Stimulated activated CD4-positive, alpha-beta T cell treated with anti-CD3 and anti-CD28 coated beads, Interleukin-12 subunit alpha, Interleukin-12 subunit beta, amount 100 ng/mL, for 24 hours (primary cell): ENCODE measurements at places on chromosomes 16 and 17.

- DNase-seq = no peak
These were observed 182.9 kb downstream of the SHISA9 start for GRCh38 chr16:13084331-13084730.

- DNase-seq = no peak
These were observed 71.6 kb upstream of the PSMD7 start for GRCh38 chr16:74224828-74225612.

DNA sequence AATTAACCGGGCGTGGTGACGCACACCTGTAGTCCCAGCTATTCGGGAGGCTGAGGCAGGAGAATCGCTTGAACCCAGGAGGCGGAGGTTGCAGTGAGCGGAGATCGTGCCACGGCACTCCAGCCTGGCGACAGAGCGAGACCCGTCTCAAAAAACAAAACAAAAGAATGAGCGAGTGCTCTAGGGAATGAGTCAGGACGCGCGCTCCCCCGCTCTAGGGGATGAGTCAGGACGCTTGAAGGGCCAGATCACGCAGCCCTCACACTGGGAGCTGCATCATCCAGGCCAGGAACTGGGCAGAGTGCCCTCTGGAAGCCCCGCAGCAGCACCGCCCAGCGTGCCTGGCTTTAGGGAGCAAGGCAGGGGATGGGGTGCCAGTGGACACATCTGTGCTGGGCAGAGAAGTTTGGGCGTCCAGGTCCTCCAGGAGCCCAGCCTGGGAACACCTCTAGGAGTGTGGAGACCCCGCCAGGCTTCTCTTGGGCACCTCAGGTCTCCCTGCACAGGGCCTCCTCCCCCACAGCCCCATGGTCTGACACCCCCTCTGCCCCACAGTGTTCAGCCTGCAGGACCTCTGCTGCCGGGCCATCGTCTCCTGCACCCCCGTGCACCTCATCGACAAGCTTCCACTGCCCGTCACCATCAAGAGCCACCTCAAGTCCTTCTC is 3.9 kb upstream of the WFIKKN1 start:
- DNase-seq = no peak

GRCh38 chr16:50167556-50167955 is 14.4 kb downstream of the TENT4B start:
- no peak for DNase-seq

DNA sequence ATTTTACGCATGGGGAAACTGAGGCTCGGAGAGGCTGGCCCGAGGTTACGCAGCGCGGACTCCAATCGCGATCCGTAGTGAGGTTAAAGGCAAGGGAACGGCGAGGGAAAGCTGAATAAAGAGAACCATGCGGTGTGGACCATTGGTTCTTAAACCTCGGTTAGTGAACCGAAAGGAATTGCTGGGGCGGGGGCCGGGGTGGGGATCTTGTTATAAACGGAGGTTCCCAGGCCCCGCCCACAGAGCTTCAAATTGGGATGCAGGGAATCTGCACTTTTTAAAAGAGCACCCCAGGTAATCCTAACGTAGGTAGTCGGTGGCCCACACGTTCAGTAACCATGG is 524 bp downstream of the IQCK start:
- no peak for DNase-seq

- DNase-seq = no peak
These were observed 25.7 kb downstream of the MRM1 start for GRCh38 chr17:36627101-36627500.

DNA sequence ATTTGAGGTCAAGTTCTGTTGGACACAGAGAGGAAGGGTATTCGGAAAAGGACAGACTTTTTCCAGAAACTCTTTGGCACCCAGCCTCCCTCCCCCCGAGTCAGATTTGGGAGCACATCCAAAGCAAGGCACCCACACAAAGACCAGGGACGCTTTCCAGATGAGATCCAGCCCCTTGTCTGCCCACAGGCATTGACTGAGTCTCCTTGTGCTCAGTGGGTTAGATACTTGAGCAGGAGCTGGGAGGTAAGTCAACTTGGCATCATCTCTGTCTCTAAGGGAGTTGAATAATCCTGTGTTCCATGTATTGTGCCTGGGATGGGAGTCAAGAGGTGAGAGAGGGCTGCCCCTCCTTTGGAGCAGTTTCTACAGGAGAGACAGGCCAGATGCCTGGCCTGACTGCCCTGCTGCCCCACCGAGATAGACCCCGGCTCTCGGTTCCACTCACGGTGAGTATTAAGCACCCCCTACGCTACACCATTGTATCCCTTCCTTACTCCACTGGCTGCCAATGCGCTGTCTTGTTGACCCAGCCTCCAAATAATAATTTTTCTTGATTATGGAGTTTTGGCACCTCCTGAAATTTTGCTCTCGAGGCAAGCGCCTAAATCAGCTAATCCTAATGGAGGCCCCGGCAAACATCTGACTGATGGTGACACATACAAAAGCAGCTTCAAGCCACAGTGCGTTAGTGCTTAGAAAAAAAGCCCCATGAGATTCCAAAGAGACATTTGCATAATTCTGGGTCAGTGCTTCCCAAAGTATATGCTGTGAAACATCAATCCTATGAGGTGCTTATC is 29.6 kb upstream of the MAP3K14 start:
- DNase-seq = no peak

DNA sequence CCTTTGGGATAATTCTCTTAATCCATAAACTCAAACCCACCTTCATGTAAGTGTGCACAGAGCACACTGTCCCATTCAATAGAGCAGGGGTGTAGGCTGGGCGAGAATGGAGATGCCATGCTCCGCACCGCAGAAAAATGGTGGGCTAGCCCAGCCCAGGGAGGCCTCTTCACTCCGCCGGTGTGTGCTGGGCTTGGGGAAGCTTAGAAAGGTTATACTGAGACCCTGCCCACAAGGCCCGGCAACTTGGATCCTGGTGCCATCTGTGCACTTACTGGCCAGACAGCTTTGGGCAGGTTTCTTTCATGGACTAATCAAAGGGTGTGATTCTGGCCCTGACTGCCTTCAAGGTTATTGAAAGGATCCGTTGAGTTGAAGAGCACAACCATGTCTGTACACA is 3.7 kb upstream of the STAT5A start:
- no peak for DNase-seq

GRCh38 chr16:64617836-64618476 is 503.9 kb downstream of the CDH11 start:
- DNase-seq = no peak

DNA sequence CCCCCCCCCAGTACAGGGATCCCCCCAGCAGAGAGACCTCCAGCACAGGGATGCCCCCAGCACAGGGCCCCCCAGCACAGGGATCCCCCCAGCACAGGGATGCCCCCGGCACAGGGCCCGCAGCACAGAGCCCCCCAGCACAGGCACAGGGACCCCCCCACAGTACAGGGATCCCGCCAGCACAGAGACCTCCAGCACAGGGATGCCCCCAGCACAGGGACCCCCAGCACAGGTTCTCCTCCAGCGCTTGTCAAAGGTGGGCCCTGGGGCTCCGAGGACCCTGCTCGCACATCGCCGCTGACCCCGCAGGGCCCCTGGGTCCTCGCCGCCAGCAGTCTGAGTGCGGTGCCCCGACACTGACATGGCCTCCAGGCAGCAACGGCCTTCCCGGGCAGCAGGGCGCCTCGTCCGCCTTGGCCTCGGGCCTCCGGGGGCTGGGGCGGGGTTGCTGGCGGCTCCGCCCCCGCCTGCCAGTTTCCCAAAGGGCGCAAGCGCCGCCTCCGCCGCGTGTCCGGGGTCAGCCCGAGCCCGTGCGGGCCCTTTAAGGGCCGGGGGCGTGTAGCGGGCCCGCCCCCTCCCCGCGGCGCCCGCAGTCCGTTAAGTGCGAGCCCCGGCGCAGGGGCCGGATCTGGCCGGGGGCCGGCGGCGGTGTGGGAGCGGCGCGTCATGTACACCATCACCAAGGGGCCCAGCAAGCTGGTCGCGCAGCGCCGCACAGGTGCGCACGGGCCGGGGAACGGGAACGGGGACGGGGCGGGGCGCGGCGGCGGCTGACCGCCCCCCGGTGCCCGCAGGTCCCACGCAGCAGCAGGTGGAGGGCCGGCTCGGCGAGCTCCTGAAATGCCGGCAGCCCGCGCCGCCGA is at the start of gene MCRIP2:
MCRIP2 (plus strand) TSS at position 503 of the 863 bp plus-strand sequence; CDS start at position 667, 164 bp downstream.
- peak; percentile 79 for DNase-seq

GRCh38 chr17:61627125-61627524 is 36.1 kb upstream of the NACA2 start:
- DNase-seq = no peak

DNA sequence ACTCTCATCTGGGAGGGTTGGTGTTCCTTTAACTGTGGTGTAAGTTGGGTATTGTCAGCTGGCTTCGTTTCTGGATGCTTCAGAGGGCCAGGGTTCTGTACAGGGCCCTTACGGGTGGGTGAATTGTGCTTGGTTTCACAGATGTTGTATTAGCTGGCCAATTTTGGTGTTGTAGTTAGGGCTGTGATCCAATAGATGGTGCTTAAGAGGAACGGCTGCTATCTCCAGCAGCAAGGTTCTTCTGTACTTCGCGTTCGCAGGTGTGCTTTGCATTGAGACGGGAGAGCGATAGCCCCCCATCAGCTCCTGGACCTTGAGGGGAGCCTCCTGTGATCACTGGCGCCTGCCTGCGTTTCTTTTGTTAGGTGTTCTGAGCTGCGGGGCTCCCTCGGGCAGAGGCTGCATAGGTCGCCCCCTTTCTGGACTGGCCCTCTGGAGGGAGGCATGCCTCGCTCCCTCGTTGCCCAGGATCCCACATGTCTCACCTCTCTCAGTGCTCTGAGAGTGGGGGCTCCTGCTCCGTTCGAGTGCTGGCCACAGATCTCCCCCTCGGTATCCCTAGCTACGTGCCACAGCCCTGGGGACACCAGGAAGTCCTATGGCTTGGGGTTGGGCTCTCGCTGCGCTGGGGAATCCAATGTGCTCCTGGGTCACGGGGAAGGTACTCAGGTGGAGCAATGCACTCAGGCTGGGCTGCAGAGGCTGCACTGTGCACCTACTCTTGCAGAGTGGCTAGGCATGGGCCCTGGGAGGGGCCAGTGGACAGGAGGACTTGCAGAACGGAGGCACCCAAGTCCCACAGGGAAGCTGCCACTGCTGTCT is 837 bp upstream of the PRDM7 start:
- DNase-seq = peak; percentile 2

- no peak for DNase-seq
These were observed 10.3 kb downstream of the MMP2 start for GRCh38 chr16:55489119-55489955.

- DNase-seq = no peak
These were observed 239.4 kb downstream of the MRTFB start for GRCh38 chr16:14310519-14310991.

GRCh38 chr16:3807425-3808123 is 72.9 kb downstream of the CREBBP start:
- no peak for DNase-seq

DNA sequence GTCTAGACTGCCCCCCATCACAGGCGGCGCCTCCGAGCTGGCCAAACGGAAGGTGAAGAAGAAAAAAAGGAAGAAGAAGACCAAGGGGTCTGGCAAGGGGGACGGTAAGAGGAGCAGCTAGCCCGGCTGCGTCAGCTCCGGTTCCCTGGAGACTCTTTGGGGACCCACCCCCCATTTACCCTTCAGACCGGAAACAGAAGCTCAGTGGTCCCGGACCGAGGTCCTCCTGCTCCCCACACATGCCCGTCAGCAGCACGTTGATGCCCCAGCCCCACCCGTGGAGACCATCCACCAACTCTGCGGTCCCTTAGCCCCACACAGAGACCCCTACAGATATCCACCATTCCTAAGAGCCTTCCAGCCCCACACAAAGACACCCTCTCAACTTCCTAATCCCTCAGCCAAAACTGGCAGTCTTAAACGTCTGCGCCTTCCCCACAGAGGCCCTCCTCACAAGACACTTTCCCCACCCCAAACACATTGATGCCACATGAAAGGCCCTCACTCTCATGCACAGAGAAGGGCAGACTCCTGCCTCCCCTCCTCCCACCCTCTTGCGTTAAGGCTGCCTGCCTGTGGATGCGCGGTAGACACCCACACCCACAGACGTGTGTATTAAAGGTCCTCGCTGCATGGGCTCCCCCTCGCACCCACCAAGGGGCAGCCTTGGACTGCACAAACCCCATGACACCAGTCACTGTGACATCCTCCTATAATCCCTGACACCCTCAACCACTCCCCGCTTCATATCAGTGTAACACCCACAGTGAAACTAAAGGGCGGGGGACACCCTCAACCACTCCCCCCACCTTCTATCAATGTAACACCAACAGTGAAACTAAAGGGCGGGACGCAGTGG is 58.2 kb upstream of the RPH3AL start:
- DNase-seq = no peak

DNA sequence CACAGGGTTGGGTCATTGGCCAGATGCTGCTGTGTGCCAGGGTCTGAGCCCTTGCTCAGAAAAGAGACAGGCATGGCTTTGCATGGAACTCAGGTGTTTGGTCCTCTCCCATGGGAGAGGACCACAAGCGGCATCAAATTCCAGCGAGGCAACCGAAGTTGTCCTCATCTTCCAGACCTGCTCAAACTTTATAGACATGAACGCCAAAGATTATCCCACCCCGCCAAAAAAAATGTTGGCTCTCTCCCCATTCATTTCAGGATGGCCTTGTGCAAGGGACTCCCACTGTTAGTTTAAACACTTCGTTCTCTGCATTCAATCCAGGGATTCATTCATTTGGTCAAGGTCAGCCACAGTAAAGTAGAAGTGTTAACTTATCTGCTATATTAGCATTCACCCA is 360.8 kb upstream of the ZFHX3 start:
- DNase-seq = no peak

DNA sequence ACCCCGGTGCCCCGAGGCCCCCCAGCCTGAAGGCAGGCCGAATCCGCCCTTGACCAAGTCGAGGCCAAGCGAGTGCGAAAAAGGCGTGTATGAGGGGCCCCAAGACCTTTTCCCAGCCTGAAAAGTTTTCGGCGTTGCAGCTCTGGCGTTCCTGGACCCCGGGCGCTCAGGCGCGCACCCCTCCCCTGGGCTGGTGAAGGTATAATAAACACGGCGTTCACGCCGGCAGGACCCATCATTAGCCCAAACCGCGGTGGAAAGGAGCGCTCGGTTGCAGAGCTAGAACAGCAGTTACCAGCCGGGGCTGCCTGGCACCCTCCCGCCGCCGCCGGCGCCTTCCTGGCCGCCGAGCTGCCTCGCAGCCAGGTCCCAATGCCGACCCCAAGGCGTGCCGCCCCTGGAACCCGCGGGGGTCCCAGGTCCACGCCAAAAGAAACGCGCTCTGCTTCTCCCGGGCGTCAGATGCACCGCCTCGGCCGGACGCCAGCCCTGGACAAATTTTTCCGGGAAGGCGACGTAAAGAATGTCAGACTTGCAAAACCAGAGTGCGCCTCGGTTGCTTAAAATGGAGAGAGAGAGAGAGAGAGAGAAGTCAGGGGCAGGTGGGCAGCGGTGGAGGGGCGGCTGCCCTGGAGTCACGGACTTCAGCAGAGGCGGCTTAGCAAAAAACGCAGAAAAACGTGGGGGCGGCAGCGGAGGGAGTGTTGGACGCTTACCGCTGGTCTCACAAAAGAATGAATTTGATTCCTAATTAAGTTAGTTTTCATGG is 11.5 kb upstream of the FOXF1 start:
- no peak for DNase-seq

DNA sequence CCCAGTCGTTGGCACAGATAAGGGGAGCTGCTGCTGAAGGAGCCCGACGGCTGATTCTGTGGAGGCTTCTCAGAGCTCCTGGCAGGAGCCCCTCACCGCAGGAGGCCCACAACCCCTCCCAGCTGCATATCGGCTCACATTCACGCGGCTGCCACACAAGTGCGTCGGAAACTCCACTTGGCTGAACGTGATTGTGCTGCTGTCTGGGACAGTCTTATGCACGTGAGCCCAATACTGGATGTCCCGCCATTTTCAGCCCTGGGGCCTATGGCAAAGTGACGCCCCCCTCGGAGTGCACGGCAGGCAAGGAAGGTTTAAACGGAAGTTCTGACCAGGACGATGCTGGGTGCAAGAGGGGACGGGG is 8.7 kb upstream of the PITPNA start:
- no peak for DNase-seq
